ENCODE measurements at places on chromosomes 11 and 22.

DNA sequence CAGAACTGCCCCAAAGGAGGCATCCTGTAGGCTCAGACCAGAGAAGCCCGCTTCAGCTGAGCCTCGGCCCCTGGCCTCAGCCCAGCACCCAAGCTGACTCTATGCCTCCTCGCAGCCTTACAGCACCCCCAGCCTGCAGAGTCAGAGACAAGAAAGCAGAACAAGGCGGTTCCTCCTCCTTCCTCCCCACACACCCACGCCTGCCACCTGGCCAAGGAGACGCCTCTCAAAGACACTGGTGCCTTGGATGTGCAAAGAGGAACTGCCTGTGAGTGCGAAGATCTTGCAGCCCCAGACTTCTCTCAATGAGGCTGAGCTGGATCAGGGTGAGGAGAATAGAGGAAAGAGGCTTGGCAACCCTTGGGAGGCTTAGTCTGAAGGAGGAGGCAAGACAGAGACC, 60.2 kb downstream of the PDE2A start:
- no peak for DNase-seq

GRCh38 chr22:26894766-26895485, 237.5 kb downstream of the MIAT start:
- DNase-seq: no peak

DNA sequence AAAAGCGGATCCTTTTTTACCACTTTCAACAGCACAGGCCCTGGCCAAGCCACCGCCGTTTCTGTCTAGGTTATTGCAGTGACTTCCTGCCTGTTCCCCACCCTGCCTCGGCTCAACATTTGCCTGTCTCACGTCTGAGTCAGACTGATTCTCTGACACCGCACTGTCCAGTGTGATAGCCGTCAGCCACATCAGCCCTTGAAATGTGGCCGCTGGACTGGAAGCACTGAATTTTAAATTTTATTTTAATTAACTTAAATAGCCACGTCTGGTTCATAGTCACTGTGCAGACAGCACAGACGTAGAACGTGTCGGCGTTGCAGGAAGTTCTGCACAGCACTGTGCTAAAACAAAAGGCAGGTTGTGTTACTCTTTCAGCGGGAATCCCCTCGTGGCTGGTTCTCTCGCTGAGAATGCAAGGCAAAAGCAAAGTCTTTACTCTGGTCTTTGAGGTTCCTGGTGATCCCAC, 56.3 kb upstream of the ADSL start:
- DNase-seq: no peak

GRCh38 chr11:75578977-75579376, 16.9 kb downstream of the SERPINH1 start:
- DNase-seq: no peak

- no peak for DNase-seq
Measured at GRCh38 chr11:60263402-60263801, 17.1 kb upstream of the MS4A4A start.

GRCh38 chr22:31313366-31314147, 21.3 kb upstream of the PIK3IP1 start:
- peak; percentile 96 for DNase-seq

DNA sequence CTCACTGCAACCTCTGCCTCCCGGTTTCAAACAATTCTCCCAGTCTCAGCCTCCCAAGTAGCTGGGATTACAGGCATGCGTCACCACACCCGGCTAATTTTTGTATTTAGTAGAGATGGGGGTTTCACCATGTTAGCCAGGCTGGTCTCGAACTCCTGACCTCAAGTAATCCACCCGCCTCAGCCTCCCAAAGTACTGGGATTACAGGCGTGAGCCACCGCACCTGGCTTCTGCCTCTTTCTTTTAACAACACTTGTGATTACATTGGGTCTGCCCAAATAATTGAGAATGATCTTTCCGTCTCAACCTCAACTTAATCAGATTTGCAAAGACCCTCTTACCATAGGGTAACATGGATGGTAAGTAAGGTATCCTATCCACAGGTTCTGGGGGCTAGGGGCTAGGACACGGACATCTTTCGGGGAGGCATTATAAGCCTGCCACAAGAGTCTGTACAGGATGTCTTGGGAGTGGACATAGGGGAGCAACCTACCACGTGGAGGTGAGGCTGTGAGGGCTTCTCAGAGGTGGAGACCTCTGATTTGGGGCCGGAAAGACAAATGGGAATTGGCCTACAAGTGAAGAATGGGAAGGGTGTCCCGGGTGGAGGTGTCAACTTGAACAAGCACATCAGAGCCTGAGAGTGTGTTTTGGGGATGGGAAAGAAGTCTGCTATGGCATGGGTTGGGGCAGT, 2.7 kb upstream of the CBX6 start:
- no peak for DNase-seq

DNA sequence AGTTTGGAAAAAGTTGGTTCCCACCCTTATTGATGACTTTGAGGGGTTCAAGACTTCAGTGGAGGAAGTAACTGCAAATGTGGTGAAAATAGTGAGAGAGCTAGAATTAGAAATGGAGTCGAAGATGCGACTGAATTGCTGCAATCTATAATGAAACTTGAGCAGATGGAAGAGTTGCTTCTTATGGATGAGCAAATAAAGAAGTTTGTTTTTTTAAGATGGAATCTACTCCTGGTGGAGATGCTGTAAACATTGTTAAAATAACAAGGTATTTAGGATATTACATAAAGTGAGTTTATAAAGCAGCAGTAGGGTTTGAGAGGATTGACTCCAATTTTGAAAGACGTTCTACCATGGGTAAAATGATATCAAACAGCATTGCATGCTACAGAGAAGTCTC, 64.2 kb upstream of the GRK2 start:
- DNase-seq: no peak

DNA sequence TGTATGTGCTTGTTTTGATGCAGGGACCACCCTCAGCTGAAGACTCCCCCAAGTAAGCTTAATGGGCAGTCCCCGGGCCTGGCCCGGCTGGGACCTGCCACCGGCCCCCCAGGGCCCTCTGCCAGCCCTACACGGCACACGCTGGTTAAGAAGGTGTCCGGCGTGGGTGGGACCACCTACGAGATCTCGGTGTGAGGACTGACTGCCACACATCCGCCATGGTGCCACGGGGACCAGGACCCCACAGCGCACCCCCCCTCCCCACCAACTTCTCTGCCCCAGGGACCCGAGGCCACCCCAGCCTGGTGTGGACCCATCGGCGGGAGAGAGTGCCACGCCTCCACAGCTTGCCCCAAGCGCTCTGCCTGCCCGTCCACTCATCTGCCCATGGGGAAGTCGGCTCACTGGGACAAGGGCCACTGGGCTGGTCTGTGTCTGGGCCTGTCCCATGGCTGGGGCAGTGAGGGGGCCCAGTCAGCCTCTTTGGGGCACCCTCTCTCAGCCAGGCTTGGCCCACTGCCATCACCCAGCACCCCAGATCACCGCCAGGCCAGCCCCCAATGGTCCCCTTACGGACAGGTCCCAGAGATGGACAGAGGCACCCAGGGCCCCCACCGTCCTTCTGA, 5.5 kb downstream of the CCDC188 start:
- DNase-seq: no peak

DNA sequence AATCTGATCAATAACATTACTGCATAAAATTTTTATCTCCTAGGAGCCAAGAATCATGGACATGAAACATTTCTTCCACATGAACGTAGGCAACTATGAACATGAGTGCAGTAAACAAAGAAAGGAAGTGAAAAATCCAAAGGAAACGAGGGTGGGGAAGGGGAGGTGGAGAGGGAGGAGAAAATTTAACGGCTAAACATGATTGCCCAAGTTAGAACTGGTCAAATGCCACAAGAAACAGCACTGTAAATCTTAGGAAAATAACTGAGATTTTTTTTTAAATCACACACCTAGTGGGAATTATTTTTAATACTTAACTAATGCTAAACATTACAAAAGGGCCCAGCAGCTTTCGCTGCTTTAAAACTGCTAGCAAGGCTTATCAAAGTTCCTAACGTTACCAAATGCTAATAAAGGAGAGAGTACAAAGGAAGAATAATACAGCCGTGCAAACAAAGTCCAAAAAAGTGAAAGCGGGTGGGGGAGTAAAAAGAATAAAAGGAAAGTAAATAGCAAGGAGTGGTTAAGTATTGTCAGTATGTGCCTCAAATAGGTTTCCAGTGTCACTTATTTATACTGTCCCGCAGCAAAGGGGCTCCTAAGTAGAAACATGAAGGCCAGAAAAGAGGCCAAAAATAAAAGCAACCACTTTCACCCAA, 13.7 kb downstream of the NARS2 start:
- DNase-seq: no peak

DNA sequence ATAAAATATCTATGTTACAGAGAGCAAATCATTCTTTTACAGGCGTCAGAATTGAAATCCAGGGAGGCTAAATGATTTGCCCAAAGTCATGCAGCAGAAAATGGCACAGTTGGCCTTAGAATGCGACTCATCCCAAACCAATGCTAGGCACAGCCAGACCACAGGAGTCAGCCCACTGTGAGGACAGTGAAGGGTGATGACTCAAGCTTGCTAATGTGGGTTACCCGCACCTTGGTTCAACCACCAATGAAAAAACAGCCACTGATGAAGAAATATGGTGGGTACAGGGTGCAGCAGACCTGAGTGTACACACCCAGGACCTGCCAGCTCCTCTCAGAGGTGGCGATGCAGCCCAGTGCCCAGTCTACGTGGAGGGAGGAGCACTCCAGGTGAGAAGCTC, 89.7 kb downstream of the ZC3H12C start:
- no peak for DNase-seq

- DNase-seq: no peak
Measured at GRCh38 chr11:68028802-68029545, 1.5 kb upstream of the NDUFS8 start.

DNA sequence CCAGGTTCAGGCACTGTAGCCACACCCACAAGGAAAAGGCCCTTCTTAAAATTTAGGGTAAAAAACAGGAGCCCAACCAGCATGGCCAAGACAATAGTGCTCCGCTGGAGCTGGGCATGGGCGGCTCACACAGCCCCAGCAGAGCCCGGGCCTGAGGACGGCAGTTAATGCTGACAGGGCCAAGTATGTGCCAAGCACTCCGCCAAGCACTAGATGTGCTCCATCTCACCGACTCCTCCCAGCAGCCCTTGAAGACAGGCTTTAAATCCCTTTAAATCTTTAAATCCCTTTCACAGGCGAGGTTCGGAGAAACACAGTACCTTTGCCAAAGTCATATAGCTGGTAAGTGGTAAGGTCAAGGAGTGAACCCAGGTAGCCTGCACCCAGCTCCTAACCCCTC, 4.8 kb downstream of the ARFGAP2 start:
- DNase-seq: no peak

- no peak for DNase-seq
Measured at GRCh38 chr22:38448945-38449745, 5.9 kb downstream of the KCNJ4 start.

GRCh38 chr11:119714189-119714588, 14.8 kb downstream of the NECTIN1 start:
- DNase-seq: no peak

DNA sequence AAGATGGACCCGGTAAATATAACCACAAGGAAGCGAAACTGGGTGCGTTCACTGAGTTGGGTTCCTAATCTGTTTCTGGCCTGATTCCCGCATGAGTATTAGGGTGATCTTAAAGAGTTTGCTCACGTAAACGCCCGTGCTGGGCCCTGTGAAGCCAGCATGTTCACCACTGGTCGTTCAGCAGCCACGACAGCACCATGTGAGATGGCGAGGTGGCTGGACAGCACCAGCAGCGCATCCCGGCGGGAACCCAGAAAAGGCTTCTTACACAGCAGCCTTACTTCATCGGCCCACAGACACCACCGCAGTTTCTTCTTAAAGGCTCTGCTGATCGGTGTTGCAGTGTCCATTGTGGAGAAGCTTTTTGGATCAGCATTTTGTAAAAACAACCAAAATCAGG, 74.4 kb downstream of the NCAPD3 start:
- no peak for DNase-seq

- DNase-seq: no peak
Measured at GRCh38 chr11:122192634-122193255, 76.7 kb upstream of the BLID start.

- DNase-seq: no peak
Measured at GRCh38 chr22:25165785-25166184, 33.9 kb upstream of the CRYBB3 start.

- DNase-seq: peak; percentile 37
Measured at GRCh38 chr11:11178671-11179638, 174.1 kb downstream of the CSNK2A3 start.

GRCh38 chr11:45599161-45599943, 66.1 kb downstream of the CHST1 start:
- no peak for DNase-seq

DNA sequence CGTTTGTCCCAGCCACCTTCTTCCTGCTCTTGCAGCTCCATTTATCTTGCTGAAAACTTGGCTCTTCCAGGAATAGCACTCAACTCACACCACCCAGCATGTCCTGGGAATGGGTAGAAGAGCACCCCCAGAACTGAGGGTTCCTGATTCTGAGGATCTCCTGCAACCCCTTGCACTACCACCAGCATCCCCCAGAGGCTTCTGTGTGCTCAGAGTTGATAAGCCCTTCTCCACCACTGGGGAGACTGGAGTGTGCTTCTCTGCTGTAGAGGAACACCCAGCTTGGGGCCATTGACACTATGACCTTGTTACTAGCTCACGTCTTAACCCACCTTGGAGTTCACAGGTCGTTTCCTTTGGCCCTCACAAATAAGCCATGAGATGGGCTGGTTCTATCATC, 121.0 kb downstream of the GRIK4 start:
- DNase-seq: no peak

DNA sequence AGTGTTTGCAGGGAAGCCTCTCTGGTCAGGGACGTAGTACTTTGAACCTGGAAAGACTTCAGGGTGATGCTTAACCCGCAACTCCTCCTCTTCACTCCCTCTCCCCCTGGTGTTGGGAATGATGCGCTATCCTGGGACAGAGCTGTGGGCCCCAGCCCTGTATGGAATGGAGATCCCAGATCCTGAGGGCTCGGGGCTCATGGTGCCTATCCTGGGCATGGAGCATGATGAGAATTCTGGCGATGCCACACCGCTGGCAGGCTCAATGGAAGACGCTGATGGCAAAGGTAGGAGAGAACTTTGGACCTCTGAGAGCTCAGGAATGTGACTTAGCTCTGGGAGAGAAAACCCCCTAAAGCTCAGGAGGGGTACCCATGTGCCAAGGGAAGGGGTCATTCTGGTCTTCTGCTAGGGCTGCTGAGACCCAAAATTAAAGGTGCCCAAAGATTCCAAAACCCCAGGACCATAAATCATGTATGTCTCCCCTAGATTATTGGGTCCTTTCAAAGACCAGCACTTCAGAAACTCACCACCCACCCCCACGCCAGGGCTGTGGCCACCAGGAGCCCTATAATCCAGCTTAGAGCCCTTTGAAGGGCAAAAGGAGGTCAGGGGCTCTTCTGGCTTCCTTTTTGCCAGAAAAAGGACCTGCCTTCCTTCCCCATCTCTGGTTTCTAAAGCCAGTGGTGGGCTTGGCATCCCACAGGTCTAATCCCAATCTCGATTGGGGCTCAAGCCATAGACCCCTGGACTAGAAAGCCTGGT, 52.5 kb downstream of the BTG4 start:
- DNase-seq: no peak

- DNase-seq: peak; percentile 94
Measured at GRCh38 chr22:45309422-45310227, at the start of gene FAM118A. TSS of gene FAM118A (plus strand) at chr22:45309934. CDS start at chr22:45322380, 12,446 bp downstream.

GRCh38 chr11:12200279-12200990, 90.0 kb downstream of the MICAL2 start:
- peak; percentile 63 for DNase-seq
